ENCODE measurements at places on chromosomes 3 and 15.

GRCh38 chr3:184110316-184110725, 13.5 kb downstream of the HTR3E start:
- DNase-seq, result no peak

- no peak for DNase-seq
Measured at GRCh38 chr3:195548987-195549386, 5.9 kb upstream of the PPP1R2 start.

- no peak for DNase-seq
Measured at GRCh38 chr3:197444793-197445379, 110.9 kb downstream of the BDH1 start.

GRCh38 chr3:129369711-129370110, 58.7 kb downstream of the EFCAB12 start:
- no peak for DNase-seq

DNA sequence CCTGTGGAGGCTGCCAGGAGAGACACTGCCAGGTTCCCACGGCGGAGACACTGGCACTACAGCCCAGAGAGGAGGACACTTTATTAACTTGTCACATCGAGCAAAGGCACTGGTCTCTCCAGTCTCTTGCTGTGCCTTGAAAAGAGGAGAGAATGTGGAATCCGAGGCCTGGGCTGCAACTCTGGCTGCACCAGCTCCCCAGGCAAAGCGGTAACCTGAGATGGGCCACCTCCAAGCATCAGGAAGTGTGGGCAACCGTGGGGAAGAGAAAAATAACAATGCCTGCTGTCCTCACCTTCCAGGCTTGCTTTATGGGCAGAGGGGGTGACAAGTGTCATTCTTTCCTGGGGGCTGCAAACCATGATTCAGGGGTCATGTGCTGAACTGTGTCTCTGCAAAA, 91.6 kb upstream of the RGMA start:
- DNase-seq, result no peak

GRCh38 chr15:41691471-41691870, 31.3 kb downstream of the MGA start:
- DNase-seq, result no peak

- DNase-seq, result no peak
Measured at GRCh38 chr3:22231061-22231460, 480.1 kb upstream of the ZNF385D start.

DNA sequence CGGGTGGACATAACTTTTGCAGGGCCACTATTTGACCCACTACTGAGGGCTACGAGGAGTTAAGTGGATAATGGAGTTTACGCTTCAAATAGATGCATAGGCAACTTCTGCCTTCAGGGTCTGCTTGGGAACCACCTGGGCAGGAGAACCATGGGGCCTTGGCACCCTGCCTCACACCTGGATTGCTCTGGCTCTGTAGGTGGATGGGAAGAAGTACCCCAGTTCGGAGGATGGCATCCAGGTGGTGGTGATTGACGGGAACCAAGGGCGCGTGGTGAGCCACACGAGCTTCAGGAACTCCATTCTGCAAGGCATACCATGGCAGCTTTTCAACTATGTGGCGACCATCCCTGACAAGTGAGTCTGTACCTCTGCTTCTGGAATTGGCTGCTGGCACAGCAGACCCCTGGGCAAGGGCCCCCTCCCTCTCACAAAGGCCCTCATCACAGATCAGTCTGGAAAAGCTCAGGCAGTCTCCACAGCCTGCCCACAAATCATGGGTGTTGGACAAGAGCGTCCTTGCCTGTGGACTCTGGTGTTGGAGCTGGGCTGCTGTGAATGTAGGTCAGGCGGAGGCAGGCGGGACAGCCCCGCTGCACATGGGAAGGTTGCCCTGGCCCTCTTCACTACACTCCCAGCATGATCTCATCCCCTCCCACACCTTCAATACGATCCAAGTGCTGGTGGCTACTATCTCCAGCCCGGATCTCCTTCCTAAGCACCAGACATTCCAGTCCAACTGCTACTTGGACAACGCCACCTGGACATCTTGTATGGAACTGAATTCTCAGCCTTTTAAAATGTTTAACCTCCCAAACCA, 46.7 kb downstream of the MESD start:
- DNase-seq, result no peak

DNA sequence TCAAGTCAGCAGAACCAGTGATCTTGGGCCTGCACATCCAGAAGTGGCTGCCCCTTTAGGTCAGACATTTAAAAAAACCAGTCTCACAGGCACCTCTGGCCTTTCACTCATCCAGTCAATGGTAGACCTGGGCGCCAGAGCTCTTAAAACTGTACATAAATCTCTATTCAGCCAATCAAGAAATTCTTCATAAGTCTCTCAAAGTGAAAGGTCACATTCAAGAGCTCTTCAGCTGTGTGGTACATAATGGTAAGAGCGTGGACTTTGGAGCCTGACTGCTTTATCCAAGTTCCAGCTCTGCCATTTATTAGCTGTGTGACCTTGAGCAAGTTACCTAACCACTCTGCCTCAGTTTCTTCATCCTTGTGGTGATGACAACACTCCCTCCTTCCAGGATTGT, 22.3 kb upstream of the MORF4L1 start:
- no peak for DNase-seq

All from immature natural killer cell (primary cell).